ENCODE measurements at places on chromosomes 1 and 21.

GRCh38 chr1:198701766-198702539, 63.1 kb downstream of the PTPRC start:
- DNase-seq, result no peak

- no peak for DNase-seq
Observed at GRCh38 chr1:168256164-168256563, 24.5 kb upstream of the TBX19 start.

GRCh38 chr21:45991606-45992300, 10.2 kb downstream of the COL6A1 start:
- no peak for DNase-seq

DNA sequence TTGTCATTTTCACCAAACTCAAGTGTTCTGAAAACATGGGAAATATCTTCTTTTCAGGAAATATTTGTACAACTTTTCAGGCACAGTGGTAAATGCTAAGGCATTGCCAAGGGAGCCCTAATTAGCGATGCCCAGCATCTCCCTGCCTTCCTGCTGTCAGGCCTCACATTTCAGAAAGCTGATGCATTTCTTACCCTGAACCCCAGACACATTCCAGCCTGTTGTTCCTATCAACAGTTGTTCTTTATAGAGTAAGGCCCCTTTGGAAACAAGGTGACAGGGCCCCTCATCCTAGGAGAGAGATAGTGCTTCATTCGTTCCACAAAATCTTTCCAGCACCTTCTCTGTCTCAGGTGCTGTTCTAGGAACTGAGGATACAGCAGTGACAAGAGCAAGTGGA, 135.9 kb upstream of the COA6 start:
- DNase-seq, result no peak

GRCh38 chr21:29072873-29073221, 601 bp downstream of the CCT8 start:
- no peak for DNase-seq

- no peak for DNase-seq
Observed at GRCh38 chr21:34653522-34653921, 15.3 kb upstream of the CLIC6 start.

DNA sequence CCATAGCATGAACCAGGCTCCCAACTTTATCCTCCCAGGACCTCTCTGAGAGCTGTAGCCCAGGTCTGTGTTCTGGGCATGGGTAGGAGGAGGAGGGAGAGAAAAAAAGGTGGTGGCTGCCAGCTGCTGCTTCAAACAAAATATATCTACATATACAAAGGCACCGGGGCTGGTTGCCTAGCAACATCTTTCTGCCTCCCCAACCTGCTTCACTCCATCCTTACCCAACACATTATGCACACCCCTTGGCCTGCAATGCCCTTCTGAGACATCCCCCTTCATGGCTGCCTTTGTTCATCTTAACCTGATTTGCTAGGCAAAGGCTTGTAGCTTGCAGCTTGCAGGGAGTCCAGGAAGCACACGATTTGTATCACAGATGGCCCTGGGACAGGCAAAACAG, 27.2 kb upstream of the ATP1A1 start:
- DNase-seq, result no peak
